ENCODE measurements at places on chromosomes 6 and 20. TPM values are rescaled to one million over a fixed set of nuclear protein-coding genes. Genes with fewer than 3 reads are reported as not detected.

IGF2R gene
- 43.0 TPM for total RNA-seq

NPBWR2 gene
- total RNA-seq = not detected

SPINT4 gene
- not detected for total RNA-seq

LHFPL5 gene
- not detected for total RNA-seq

DNA sequence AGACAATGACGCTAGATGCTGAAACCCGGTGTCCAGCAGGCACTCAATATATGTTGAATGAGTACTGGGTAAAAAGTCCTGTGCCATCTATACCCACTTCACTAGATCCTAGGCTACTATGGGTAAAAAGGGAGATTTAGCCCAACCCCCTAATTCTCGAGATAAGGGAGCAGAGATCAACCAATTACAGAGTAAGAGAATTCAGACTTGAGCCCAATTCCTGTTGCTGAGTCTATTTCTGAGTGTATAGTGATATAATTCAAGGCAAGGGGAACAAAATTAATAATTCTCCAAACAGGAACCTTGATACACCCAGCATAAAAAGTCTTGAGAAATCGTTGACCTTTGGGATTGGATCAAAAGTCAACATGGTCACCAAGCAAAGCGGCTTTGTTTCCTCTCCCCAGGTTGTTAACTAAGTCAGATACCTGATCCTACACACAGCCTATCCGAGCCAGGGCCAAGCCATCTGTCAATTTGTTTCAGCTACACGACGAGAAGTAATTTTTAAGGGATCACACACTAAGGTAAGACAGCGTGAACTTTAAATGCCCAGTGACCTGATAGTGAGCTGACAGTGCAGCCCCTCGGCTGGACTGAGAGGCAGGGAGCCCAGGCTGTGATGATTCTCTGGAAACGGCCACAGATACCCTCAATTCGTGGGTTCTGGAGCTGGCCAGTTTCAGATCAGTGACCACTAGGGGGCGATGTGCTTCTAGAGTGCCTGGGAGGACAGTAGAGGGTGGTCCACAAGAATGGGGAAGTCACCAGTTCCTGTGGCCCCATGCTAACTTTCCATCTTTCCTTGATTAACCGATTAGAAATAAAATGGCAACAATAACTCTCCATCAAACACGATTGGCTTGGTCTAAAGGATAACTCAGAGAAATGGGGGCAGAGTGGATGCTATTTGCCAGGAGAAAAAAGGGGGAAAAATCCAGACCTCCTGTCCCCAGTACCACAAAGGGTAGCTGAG is 46.2 kb downstream of the SLC22A23 start:
- no peak overlapping the region for H3K27ac ChIP-seq
- no peaks in the 10 kb centered on the region for H3K4me1 ChIP-seq
- DNase-seq = peak; percentile 55
- H3K36me3 ChIP-seq = no peaks in the 10 kb centered on the region
- no peak overlapping the region for H3K4me3 ChIP-seq

DNA sequence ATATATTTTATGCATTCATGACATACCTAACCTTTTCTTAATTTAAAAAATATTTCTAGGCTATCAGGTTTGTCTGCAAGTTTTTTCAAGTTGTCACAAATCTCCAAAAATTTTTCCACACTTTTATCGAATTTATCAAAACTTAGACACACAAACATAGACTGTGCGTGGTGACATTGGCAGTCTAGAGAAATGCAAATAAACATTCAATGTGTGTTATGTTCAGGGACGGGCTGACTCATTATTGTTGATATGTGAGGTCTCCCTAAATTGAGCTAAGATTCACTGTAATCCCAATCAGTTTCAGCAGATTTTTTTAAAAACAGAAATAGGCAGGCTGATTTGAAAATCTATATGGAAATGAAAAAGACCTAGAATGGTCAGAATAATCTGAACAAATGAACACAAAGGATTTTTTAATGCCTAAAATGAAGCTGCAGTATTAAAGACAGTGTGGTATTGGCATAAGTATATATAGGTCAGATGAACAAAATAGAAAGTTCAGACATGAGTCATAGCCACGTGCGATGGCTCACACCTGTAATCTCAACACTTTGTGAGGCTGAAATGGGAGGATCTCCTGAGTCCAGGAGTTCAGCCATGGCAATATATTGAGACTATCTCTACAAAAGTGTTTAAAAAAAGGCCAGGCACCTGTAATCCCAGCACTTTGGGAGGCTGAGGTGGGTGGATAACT is 19.2 kb downstream of the BLTP3A start:
- no peak for DNase-seq
- H3K27ac ChIP-seq = no peak overlapping the region
- no peaks in the 10 kb centered on the region for H3K4me1 ChIP-seq
- H3K4me3 ChIP-seq = no peak overlapping the region
- H3K27me3 ChIP-seq = no peaks in the 10 kb centered on the region

DNA sequence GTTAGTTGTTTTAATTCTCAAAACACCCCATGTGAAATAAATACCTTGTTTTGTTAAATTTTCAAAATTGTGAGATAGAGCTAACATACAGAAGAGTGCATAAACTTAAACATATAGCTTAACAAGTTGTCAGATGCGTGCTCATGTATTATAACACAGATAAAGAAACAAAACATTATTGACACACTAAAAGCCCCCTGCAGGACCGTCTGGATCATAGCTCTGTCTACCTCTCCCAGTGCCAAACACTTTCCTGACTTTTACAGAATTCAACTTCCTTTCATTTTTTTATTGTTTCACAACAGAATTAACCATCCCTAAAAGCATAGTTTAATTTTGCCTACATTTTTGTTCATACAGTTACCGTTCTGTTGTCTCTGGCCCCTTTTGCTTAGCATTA is 17.8 kb upstream of the FRK start:
- H3K27me3 ChIP-seq = no peaks in the 10 kb centered on the region
- no peak overlapping the region for H3K4me3 ChIP-seq
- no peaks in the 10 kb centered on the region for H3K36me3 ChIP-seq
- DNase-seq = no peak
- no peaks in the 10 kb centered on the region for H3K4me1 ChIP-seq
- H3K27ac ChIP-seq = no peak overlapping the region

GRCh38 chr6:15654250-15654649 is 8.6 kb downstream of the DTNBP1 start:
- no peak for DNase-seq
- no peaks in the 10 kb centered on the region for H3K27me3 ChIP-seq
- no peak overlapping the region for H3K27ac ChIP-seq
- no peak overlapping the region for H3K4me3 ChIP-seq

- H3K27ac ChIP-seq = no peak overlapping the region
- DNase-seq = no peak
- no peaks in the 10 kb centered on the region for H3K27me3 ChIP-seq
- H3K36me3 ChIP-seq = no peaks in the 10 kb centered on the region
- H3K4me3 ChIP-seq = no peak overlapping the region
- H3K4me1 ChIP-seq = no peaks in the 10 kb centered on the region
Measured at GRCh38 chr6:109320072-109320471, 62.2 kb downstream of the CD164 start.

GRCh38 chr6:47922391-47922790 is 140.6 kb downstream of the OPN5 start:
- no peak overlapping the region for H3K27ac ChIP-seq
- H3K27me3 ChIP-seq = no peaks in the 10 kb centered on the region
- H3K4me1 ChIP-seq = no peaks in the 10 kb centered on the region
- no peak for DNase-seq

- H3K4me1 ChIP-seq = no peaks in the 10 kb centered on the region
- no peak overlapping the region for H3K27ac ChIP-seq
- no peaks in the 10 kb centered on the region for H3K36me3 ChIP-seq
- DNase-seq = no peak
- H3K4me3 ChIP-seq = no peak overlapping the region
Measured at GRCh38 chr20:45672765-45673164, 2.7 kb upstream of the WFDC11 start.

GRCh38 chr6:89047473-89047872 is 33.1 kb upstream of the PNRC1 start:
- H3K4me3 ChIP-seq = no peak overlapping the region
- H3K36me3 ChIP-seq = no peaks in the 10 kb centered on the region
- no peaks in the 10 kb centered on the region for H3K4me1 ChIP-seq
- DNase-seq = no peak
- no peak overlapping the region for H3K27ac ChIP-seq
- H3K27me3 ChIP-seq = no peaks in the 10 kb centered on the region

- no peaks in the 10 kb centered on the region for H3K27me3 ChIP-seq
- peaks cover 29% of the 10 kb centered on the region for H3K4me1 ChIP-seq
- H3K27ac ChIP-seq = peak overlapping the region; percentile 95
- DNase-seq = peak; percentile 85
- H3K4me3 ChIP-seq = peak overlapping the region; percentile 4
Measured at GRCh38 chr20:23622839-23623343, 14.9 kb downstream of the CST3 start.

DNA sequence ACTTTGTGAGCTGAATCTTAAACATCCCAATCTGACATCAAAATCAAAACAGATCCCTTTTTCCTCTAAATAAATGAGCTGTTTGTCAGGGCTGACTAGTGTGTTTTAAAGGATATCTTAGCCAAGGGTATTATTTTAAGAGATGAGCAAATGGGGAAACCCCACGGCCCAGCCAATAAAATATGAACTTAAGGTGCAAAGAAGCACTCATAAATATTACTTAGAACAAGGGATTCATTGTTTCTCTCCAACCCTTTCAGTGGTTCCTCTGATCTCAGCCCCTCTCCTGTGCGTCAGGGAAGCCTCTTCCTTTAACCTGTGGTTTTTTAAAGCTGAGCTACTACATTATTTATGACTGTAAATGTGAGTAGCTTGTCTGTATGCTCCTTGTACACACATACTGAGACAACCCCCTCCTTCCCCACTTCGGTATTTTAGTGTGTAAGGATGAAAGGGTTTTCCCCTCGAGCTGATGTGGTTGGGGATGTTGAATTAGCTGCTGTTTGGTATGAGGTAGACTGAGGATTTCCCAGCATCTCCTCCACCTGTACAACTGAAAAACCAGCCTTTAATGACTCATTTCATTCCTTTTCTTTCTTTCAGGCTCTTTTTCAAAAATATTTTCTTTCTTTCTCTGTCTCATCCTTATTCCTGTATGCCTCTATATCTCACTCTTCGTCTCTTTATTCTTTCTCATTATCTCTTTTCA is 6.5 kb downstream of the BMP5 start:
- DNase-seq = no peak
- no peaks in the 10 kb centered on the region for H3K36me3 ChIP-seq
- H3K4me1 ChIP-seq = no peaks in the 10 kb centered on the region
- H3K27me3 ChIP-seq = no peaks in the 10 kb centered on the region
- H3K27ac ChIP-seq = no peak overlapping the region

DNA sequence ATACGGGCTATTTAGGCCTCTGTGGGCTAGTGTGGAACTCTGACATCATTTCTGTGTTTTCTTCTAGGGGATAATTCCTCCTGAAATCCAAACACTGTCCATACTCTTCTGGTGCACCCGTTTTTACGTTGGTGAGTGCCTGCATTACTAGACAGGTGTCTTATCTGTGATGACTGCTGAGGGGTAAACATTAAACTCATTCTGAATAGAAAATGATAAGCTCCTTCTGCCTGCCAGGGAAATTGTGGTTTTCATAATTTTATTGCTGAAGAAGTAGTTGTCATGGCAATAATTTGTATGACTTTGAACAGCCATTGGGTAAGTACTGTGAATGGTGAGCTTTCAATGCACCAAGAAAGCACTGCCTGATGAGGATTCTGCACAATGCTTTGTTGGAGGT is 705.6 kb downstream of the UTRN start:
- H3K36me3 ChIP-seq = no peaks in the 10 kb centered on the region
- no peak overlapping the region for H3K4me3 ChIP-seq

DNA sequence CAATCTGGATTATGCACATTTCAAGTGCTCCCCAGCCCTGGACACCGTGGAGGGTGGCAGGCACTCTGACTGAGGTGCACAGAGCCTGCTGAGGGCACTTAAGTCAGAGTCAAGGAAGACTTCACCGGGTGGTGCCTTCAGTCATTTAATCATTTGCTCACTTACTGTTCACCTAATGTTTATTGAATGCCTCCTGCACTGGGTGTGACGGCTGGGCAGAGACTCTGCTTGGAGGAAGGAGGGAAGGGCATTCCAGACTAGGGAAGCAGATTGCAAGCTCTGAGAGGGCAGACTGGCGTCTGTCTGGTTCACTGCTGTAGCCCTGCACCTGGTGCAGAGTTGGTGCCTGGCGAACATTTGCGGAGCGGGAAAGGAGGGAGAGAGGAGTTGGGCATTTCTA is 54.2 kb upstream of the FAM83D start:
- H3K4me3 ChIP-seq = no peak overlapping the region
- no peaks in the 10 kb centered on the region for H3K36me3 ChIP-seq
- H3K27ac ChIP-seq = no peak overlapping the region
- no peaks in the 10 kb centered on the region for H3K4me1 ChIP-seq

- no peaks in the 10 kb centered on the region for H3K36me3 ChIP-seq
- peak overlapping the region; percentile 92 for H3K27ac ChIP-seq
- H3K4me3 ChIP-seq = no peak overlapping the region
- H3K4me1 ChIP-seq = peaks cover 14% of the 10 kb centered on the region
- peak; percentile 57 for DNase-seq
Measured at GRCh38 chr6:44071670-44072451, 55.4 kb downstream of the MRPL14 start.

DNA sequence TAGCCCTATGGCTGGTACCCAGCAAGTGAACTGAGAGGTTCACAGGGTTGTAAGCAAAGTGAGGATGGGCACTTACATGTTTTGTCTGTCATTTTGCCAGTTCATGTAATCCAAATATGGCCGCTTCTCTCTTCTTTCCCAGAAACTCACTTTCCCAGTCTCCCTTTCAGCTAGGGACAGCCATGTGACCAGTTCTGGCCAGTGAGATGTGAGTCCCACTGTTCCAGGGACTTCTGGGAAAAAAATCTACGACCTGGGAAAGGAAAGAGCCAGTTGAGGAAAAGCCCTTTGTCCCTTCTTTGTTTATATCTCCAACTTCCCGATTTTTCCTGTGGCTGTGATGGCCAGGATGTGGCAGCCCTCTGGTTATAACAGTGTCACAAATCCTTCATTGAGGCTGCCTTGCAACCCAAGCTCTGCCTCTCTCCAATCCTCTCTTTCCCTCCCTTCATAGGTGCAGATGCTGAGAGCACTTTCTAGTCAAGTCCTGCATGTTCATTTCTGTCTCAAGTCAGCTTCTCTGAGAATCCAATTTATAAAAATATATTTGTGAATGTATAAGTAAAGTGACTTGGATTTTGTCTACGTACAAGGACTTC is 148.6 kb upstream of the ZFP64 start:
- H3K27me3 ChIP-seq = no peaks in the 10 kb centered on the region
- no peak for DNase-seq
- H3K4me1 ChIP-seq = no peaks in the 10 kb centered on the region
- no peak overlapping the region for H3K27ac ChIP-seq
- H3K36me3 ChIP-seq = no peaks in the 10 kb centered on the region
- no peak overlapping the region for H3K4me3 ChIP-seq

- H3K4me1 ChIP-seq = no peaks in the 10 kb centered on the region
- H3K27ac ChIP-seq = peak overlapping the region; percentile 96
- no peaks in the 10 kb centered on the region for H3K36me3 ChIP-seq
- H3K27me3 ChIP-seq = no peaks in the 10 kb centered on the region
- peak overlapping the region; percentile 60 for H3K4me3 ChIP-seq
- DNase-seq = no peak
Measured at GRCh38 chr6:109009962-109010704, 84.5 kb downstream of the SESN1 start.

- H3K4me3 ChIP-seq = no peak overlapping the region
- H3K36me3 ChIP-seq = no peaks in the 10 kb centered on the region
- no peak overlapping the region for H3K27ac ChIP-seq
- H3K27me3 ChIP-seq = no peaks in the 10 kb centered on the region
Measured at GRCh38 chr6:113432521-113433334, 424.4 kb upstream of the MARCKS start.
